ENCODE measurements at places on chromosomes 6 and 20. TPM values are rescaled to one million over a fixed set of nuclear protein-coding genes. Genes with fewer than 3 reads are reported as not detected.

The UBE2C gene
- 1.1 TPM for total RNA-seq

The TRIM10 gene
- total RNA-seq: not detected

The RGS17 gene
- 3.3 TPM for total RNA-seq

The DPM1 gene
- total RNA-seq: 41.8 TPM

All from ureter (tissue), 1 donor.